NCI-H1436 (cell line): ENCODE measurements at places on chromosomes 5 and 9.

GRCh38 chr5:111756581-111757354, at the start of gene NREP:
TSS of gene NREP (minus strand) at chr5:111757194. CDS start at chr5:111755772, 1,422 bp downstream.
- peak; percentile 66 for DNase-seq

GRCh38 chr5:176611435-176611834, 1.5 kb upstream of the GPRIN1 start:
- no peak for DNase-seq

- no peak for DNase-seq
Observed at GRCh38 chr5:59760785-59761348, 132.7 kb downstream of the PDE4D start.

DNA sequence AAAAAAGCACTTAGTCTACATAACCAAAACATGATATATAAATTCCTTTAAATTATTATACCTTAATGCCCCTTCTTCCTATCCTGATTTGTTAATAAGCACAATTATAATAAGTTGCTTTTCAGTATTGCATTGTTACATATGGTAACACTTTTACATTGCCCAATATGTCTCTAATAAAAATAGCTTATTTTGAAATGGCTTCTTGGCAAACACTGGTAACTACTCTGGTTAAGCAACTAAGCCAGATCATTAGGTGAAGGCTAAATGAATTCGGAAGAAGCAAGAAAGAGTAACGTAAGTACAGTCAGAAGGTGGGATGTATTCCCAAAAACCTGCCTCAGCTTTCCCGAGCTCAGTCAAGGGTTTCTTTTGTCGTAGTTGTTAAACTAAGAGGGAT, 85.3 kb downstream of the TTC39B start:
- no peak for DNase-seq

DNA sequence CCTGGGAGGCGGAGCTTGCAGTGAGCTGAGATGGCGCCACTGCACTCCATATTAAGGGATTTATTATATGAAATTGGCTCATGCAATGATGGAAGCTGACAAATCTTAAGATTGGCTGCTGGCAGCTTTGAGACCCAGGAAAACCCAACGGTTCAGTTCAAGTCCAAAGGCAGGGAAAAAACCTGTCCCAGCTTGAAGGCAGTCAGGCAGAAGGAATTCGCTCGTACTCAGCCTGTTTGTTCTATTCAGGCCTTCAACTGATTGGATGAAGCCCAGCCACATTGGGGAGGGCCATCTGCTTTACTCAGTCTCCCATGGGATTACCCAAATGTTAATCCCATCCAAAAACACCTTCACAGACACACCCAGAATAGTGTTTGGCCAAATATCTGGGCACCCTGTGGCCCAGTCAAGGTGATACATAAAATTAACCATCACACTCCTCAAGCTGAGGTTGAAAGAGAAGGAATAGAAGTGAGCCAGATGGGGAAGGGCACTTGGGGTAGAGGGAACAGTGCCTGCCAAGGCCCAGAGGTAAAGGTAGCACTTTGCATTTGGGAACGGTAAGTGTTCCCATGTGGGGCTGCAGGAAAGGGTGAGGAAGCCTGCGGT, 8.5 kb upstream of the ORM1 start:
- no peak for DNase-seq
